ENCODE measurements at places on chromosomes 5 and 9.

DNA sequence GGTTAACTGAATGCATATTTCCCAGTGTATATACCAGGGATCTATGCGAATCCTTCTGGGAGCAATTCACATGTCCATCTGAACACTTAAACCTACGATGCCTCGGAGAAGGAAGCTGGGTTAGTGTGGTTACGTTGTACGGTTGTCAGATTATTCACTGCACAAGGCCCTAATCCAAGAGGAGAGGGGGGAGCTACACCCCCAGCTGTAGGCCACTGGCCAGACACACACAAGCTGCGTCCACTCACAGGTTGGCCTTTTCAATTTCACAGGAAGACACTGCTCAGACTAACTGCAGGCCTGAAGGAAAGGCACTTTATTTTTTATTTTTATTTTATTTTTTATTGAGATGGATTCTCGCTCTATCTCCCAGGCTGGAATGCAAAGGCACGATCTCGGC, 184.5 kb upstream of the GNA14 start:
- DNase-seq, result no peak

DNA sequence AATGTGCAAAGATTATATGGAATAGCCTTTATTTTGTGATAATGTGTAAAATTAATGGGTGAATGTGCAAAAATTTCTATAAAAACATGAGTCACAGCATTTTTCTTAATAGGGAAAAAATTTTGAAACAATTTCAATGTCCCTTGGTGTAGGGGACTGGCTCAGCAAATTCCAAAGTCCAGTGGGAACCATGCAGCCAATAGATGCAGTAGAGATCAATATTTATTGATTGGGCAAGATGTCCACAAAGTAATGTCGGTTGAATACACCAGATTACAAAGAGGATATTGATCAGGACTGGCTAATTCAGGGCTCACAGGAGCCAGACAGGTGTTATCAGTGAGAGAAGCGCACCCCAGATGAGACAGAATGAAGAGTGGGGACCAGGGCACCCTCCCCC, 62.5 kb downstream of the AMBP start:
- no peak for DNase-seq

- no peak for DNase-seq
Measured at GRCh38 chr9:94783928-94784327, 57.4 kb downstream of the AOPEP start.

- no peak for DNase-seq
Measured at GRCh38 chr5:147565524-147565923, 55.7 kb upstream of the DPYSL3 start.

DNA sequence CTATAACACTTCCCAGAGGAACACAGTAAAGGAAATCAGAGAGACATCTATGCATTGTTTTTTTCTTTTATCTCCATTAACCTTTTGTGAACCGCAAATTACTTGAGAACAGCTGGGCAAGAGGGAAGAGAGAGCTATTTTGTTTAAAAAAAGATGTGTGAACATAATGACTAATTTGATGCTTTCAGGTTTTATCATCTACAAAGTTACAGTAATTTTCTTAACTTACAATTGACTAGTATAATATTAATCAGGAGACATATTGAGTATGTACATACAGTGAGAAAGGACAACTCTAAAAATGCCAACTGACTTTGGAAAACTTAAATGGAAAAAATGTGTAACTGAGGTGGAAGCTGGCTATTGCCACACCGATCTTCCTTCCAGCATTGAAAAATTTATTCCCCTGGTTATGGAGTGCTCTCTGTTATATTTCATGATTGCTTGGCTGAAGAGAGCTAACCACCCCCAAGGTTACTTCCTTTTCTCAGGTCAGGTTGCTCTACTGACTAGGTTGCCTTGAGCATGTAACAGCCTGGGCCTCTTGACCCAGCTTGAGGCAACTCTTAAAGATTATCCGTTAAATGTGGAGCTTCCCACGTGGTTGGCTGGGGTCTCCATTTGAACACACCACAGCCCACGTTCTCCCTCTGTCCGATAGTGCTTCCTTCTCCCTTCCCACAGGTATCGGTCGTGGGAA, 62.6 kb upstream of the C6 start:
- no peak for DNase-seq

Measured in T1000 (cell line).